ENCODE measurements at places on chromosomes 12 and 14.

GRCh38 chr12:75447691-75448393 lies 32.7 kb upstream of the GLIPR1 start:
- DNase-seq = peak; percentile 42

GRCh38 chr12:53217931-53218307 lies 10.9 kb upstream of the ITGB7 start:
- no peak for DNase-seq

DNA sequence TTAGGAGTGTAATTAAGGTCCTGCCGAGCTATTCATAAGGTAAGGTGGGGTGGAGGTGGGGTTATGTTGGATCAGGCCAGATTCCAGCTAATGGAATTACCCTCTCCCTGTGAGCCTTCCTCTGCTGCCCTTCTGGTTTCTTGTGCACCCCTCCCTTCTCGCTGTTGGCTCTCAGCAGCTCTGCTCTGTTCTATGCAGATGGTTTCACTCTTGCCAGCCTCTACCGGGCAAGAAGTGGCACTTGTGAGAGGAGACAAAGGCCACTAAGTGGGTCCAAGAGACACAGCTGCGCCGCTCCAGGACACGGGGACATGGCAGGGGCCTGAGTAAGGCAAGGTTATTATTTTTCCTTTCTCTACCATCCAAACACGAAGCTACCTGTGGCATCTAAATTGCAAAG lies 334.4 kb downstream of the EMP1 start:
- no peak for DNase-seq

GRCh38 chr14:87863047-87863446 lies 129.9 kb downstream of the GALC start:
- no peak for DNase-seq

- no peak for DNase-seq
These were observed 139.7 kb downstream of the RIMBP2 start for GRCh38 chr12:130576371-130576816.

GRCh38 chr14:61388173-61388975 lies 67.0 kb downstream of the PRKCH start:
- peak; percentile 41 for DNase-seq

DNA sequence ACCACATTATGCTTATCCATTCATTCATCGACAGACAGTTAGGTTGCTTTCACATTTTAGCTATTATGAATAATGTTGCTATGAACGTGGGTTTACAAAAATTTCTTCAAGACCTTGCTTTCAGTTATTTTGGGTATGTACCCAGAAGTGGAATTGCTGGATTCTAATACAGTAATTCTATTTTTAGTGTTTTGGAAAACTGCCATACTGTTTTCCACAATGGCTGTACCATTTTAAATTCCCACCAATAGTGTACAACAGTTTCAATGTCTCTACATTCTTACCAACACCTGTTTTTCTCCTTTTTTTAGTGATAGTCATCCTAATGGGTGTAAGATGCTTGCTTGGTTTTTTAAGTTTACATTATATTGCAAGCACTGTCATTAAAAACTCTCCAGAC lies 147.5 kb downstream of the ZFP36L1 start:
- DNase-seq = no peak

DNA sequence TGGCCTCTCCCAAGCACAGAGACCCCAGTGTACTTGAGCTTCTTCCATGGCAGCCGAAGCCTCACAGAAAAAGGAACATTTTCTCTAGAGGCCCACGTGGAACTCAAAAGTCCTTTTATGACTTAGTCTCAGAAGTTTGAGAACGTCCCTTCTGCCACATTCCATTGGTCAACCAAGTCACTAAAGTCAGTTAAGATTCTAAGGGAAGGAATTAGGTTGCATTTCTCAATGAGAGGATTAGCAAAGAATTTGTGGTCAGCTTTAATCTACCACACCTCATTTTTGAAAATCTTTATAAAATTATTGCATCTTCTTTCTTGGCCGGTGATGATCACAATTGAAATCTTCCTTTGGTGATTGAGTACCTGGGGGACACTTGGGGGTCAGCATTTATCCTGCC lies 279.9 kb upstream of the TBX3 start:
- no peak for DNase-seq

DNA sequence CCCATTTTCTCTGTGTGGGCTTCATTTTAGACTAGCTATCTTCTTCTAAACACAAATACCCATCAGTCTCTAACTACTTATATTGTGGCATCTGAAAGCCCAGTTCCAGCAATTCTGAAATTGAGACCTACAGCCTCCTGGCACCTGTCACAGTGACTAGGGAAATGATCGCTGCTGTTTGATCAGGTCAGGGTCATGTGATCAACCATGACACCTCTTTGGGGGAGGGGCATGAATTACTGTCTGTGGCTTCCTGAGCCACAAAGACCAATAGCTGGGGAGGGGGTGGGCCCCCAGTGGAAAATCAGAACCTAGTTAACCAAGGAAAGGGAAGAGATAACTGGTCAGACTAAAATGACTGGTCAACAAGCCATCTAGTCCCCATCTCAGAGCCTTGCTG lies 14.1 kb downstream of the WSCD2 start:
- no peak for DNase-seq

GRCh38 chr12:118059341-118060191 lies 1.4 kb downstream of the WSB2 start:
- peak; percentile 71 for DNase-seq

- peak; percentile 13 for DNase-seq
These were observed 101.4 kb downstream of the TTC7B start for GRCh38 chr14:90714811-90715210.

- DNase-seq = no peak
These were observed 27.4 kb downstream of the GALNT16 start for GRCh38 chr14:69287098-69288010.

- DNase-seq = no peak
These were observed 67.0 kb downstream of the CRADD start for GRCh38 chr12:93743999-93744689.

GRCh38 chr14:58626431-58626831 lies 11.3 kb upstream of the DACT1 start:
- peak; percentile 76 for DNase-seq

DNA sequence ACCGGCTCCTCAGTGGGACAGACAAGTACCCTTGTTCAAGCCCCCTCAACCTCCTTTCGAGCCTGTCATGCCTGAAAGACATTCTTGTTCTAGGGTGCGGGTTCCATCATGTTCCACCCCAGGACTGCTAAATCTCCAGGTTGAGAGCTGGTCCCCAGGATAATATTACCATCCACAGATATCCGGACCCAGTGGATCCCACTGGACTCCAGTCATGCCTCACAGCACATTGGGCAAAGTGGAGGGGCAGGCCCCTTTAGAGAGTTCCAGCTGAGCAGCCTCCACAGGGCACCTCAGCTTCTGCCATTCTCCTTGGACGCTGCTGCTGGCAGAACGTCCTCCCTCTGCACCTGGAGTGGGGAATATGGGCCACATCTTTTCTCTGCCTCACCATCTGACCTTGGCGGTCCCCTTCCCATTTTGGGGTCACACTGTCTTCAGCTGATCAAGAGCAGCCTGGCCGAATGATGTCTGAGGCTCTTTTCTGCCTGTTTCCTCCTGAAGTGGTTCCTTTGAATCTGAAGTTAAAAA lies 137.4 kb downstream of the BCL11B start:
- DNase-seq = no peak

GRCh38 chr14:101364503-101365328 lies 196.6 kb upstream of the DIO3 start:
- DNase-seq = no peak

GRCh38 chr12:32454075-32454474 lies 54.7 kb downstream of the FGD4 start:
- peak; percentile 36 for DNase-seq

DNA sequence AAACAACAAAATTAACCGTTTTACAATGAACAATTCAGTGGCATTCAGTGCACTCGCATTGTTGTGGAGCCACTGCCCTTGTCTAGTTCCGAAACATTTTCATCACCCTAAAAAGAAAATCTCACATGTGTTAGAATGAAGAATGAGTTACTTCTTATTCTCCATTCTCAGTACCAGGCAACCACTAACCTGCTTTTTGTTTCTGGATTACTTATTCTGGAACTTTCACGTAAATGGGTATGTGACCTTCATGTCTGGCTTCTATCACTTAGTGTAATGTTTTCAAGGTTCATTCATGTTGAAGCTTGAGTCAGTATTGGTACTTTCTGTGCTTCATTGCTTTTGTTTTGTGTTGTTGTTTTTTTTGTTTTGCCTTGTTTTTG lies 15.6 kb downstream of the RCOR1 start:
- no peak for DNase-seq

GRCh38 chr12:41940571-41940970 lies 204.1 kb downstream of the GXYLT1 start:
- no peak for DNase-seq

- no peak for DNase-seq
These were observed 188.9 kb downstream of the ETV6 start for GRCh38 chr12:11838403-11838802.

GRCh38 chr12:52425466-52425865 lies 8.7 kb downstream of the KRT75 start:
- DNase-seq = no peak

DNA sequence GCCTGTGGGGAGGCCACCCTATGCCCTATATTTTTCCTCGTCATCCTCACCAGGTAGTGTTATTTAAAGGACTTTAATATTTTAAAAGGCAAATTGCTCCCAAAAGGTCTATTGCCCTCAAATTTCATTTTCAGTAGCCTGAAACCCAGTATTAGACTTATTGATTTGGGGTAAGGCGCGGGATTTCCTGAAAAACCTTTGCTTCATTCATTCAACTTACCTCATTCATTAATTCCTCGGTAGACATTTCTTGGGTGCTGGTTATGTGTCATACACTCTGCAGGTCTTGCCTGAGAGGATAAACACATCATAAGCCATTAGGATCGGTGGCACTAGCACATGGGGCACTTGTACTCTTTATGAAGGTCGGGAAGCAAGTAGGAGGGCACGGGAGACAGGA lies 99.2 kb downstream of the ARF6 start:
- DNase-seq = no peak

DNA sequence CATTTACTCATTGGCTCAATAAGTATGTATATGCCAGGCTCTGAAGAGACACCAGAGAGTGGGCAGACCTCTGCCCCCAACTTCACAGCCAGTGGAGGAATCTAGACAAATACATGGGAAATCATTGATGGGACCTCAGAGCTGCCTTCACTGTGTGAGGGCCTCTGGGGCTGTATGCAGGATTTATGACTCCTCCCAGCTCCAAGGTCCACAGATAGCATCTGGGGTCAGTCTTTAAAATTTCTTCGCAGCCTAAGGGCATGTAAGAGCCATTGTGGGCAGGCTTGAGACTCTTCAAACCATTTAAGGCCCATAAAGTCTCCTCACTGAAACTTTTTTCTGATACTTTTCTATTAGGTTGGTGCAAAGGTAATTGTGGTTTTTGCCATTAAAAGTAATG lies 125.5 kb downstream of the SPTSSA start:
- no peak for DNase-seq

DNA sequence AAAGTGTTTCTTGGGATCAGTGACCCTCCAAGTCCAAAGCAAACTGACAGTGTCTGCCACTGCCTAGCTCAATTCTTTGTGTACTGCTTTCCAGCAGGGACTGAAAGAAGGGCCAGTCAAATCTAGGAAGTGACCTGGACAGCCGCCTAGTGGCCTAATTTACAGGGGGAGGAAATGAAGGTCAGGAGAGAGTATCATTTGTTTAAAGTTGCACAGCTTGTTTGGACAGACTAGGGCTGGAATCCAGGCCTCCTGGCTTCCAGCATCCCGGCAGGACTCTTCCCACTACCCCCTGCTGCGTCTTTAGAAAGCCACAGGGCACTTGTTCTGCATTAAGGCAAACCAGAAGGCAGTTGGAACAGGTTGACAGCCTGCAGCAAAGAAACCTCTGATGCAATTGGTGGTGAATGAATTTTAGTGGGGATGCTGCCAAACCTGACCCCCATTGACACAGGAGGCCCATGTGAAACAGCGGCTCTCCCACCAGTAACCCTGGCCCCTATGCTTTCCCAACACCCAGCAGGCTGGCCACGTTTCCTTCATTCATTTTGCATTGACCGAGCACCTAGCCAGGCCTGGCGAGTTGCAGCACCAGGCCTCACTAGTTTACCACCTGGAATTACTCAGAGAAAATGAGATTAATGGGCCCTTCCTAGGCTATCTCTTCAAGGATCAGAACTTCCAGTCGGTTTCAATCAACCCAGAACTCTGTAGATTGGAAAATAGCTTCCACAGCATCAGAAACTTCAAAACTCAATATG lies 28.2 kb downstream of the GALNT16 start:
- DNase-seq = peak; percentile 50

DNA sequence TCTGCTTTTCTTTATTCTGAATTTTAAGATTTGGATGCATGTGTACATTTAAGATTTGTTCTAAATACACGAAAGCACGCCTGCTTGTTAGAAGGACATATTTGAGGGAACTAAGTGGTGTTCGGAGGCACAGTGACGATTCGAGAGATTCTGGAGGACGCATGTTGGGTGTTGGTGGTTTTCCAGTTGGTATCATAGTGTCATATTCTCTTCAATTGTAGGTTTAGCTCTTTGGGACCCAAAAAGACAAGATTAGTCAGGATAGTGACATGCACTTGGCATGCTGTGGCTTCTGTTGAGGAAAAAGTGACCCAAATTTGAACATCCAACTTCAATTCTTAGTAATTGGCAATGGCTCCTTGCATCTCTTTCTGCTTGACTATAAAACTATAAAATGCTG lies 30.1 kb downstream of the PRKCH start:
- no peak for DNase-seq

- peak; percentile 8 for DNase-seq
These were observed 200.7 kb downstream of the SLC2A13 start for GRCh38 chr12:39905152-39905551.

DNA sequence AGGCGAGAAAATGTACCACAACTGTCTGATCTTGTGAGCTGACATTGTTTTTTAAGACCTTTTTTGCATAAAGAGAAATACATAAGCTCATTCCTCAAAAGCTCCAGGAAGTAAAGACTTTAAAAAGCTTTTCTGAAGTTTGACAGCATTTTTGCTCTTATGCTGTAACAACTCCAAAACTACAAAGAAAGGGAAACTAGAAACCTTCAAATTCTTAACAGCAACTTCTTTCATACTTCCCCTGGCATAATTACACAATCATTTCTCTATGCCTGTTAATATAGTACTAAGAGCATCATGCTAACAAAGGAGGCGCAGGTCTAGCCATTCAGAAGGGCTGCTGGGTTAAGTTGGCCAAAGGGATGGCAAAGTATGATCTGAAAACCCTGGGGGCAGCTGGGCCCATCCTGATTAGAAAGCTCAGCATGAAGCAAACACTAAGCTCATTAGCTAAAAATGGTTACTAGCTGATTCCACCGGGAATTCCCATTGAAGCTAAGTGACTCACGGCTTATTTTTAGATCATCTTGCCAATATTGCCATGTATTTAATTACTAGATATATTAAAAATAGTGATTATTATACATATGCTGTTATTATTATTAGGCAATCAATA lies 26.1 kb upstream of the ANP32D start:
- no peak for DNase-seq

All from fibroblast of skin of scalp (primary cell).